Glutamatergic neuron (in vitro differentiated cells): ENCODE measurements at places on chromosomes 7 and 10. TPM values are rescaled to one million over a fixed set of nuclear protein-coding genes. Genes with fewer than 3 reads are reported as not detected.
A peak's percentile ranks its signal among the peaks of the same experiment; 100 is the strongest.

The CTTNBP2 gene
- 22.2 TPM for total RNA-seq

The SUMF2 gene
- total RNA-seq = 59.3 TPM

The PSAP gene
- 737 TPM for total RNA-seq

GRCh38 chr10:9219860-9220259, 1165.4 kb downstream of the GATA3 start:
- DNase-seq = no peak

GRCh38 chr7:148811892-148812291, 72.2 kb downstream of the EZH2 start:
- no peak for DNase-seq

DNA sequence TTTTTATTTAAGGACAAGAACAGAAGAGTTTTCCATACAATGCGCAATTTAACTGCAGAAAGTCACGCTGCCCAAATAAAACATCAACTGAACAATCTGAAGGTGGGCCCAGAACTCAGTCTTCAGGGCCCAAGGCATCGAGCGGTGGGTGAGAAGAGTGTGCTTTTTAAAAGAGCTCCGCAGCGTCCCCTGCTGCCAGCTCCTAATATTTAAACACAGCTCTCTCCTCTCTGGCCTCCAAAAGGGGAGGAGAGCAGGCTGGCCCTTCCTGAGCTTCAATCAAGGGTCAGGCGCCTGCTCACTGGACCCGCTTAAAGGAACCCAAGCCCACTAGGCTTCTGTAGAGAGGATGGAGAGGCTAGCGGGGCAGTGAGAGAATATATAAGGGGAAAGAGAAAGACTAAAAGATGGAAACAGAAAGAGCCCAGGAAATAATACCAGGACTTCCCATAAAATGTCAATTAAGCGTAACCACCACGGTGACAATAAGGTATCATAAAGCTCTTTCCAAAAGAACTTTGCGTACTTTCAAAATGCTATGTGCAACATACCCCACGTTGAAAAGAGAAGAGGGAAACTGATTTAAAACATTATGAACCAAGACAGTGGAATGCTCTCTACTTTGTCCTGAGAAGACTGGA, 2.8 kb downstream of the FAM53B start:
- DNase-seq = peak; percentile 84

DNA sequence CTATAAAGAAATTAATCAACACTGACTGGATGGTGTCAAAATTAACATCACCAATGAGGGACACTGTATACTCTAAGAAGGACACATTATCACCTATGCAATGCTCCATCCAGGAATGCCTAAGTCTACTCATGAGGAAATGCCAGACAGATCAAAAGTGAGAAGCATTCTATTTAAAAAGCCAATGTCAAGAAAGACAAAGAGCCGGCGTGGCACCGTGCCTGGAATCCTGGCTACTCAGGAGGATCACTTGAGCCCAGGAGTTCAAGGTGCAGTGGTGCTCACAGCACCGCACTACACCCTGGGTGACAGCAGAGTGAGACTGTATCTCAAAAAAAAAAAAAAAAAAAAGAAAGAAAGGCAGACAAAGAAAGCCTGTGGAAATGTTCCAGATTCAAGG, 45.5 kb upstream of the ANAPC16 start:
- DNase-seq = no peak

- no peak for DNase-seq
Measured at GRCh38 chr7:121298831-121299239, 30.0 kb upstream of the WNT16 start.

GRCh38 chr7:2732959-2733584, 45.1 kb downstream of the AMZ1 start:
- DNase-seq = no peak
